ENCODE measurements at places on chromosomes 5 and 9. TPM values are rescaled to one million over a fixed set of nuclear protein-coding genes. Genes with fewer than 3 reads are reported as not detected.

Gene TARS1
- total RNA-seq, result 167 TPM

Gene LRRC19
- not detected for total RNA-seq

Gene IGIP
- 9.1 TPM for total RNA-seq

Gene ENTPD8
- total RNA-seq, result not detected

Gene PCDHB3
- 0.16 TPM for total RNA-seq

Gene TUSC1
- 3.8 TPM for total RNA-seq

Gene KLHL3
- total RNA-seq, result 0.77 TPM

Gene HTR4
- total RNA-seq, result not detected

Gene LCP2
- total RNA-seq, result not detected

Gene NUDCD2
- total RNA-seq, result 2.6 TPM

Gene MRPS2
- total RNA-seq, result 19.1 TPM

Gene CNTNAP3
- 3.5 TPM for total RNA-seq

Gene PKD2L2
- total RNA-seq, result not detected

Gene PDZD2
- total RNA-seq, result 0.09 TPM

Gene FBXW2
- 22.2 TPM for total RNA-seq

Gene NSG2
- total RNA-seq, result not detected

Gene EPB41L4B
- total RNA-seq, result 0.26 TPM

Gene SLC22A4
- total RNA-seq, result 4.4 TPM

Gene PDGFRB
- total RNA-seq, result 71.1 TPM

Gene OR1L6
- not detected for total RNA-seq

Gene SLC46A2
- total RNA-seq, result not detected

Gene PCDHA11
- total RNA-seq, result 0.09 TPM

Gene SPOUT1
- total RNA-seq, result 11.2 TPM

Gene GABRA6
- total RNA-seq, result not detected
